ENCODE measurements at places on chromosomes 6 and 20. TPM values are rescaled to one million over a fixed set of nuclear protein-coding genes. Genes with fewer than 3 reads are reported as not detected.

DNA sequence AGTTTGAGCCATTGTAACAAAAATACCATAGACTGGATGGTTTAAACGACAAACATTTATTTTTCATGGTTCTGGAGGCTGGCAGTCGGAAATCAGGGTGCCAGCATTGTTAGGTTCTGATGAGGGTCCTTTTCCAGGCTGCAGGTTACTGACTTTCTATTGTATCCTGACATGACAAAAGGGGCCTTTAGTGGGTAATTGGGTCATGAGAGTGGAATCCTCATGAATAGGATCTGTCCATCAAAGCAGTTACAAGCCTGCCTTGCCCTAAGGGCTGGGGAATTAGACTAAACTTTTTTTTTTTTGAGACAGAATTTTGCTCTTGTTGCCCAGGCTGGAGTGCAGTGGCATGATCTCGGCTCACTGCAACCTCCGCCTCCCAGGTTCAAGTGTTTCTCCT, 347.9 kb upstream of the TSHZ2 start:
- H3K27me3 ChIP-seq = 0 out of 2 replicates have a peak, but pooled peaks cover under 1% of the 10 kb centered on the region
- no peak overlapping the region for H3K27ac ChIP-seq
- H3K4me3 ChIP-seq = no peak overlapping the region
- no peaks in the 10 kb centered on the region for H3K4me1 ChIP-seq

- peak overlapping the region; percentile 4 for H3K4me3 ChIP-seq
- H3K27ac ChIP-seq = peak overlapping the region; percentile 88
- H3K36me3 ChIP-seq = no peaks in the 10 kb centered on the region
- DNase-seq = peak; percentile 87
- peaks cover 30% of the 10 kb centered on the region for H3K4me1 ChIP-seq
- no peaks in the 10 kb centered on the region for H3K27me3 ChIP-seq
Observed at GRCh38 chr6:51654647-51655046, 432.8 kb downstream of the PKHD1 start.

- H3K4me1 ChIP-seq = no peaks in the 10 kb centered on the region
- no peak overlapping the region for H3K27ac ChIP-seq
- no peak for DNase-seq
Observed at GRCh38 chr6:161804838-161805237, 531.0 kb upstream of the AGPAT4 start.

DNA sequence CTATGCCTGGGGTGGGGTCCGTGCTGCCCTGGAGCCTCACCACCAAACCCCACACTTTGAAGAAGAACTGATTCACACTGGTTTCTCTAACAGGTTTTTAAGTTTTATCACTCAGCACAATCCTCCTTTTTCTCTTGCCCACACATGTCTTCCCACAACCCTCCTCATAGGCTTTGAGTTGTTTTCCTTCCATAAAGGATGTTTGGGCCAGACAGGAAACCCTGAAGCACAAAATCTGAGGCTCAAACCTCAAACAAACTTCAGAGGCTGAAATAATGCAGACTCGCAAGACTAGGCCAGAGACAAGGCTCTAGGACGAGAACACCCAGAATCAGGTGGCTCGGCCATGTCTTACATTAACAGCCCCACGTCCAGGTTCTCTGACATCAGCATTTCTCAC, 35.3 kb downstream of the EZR start:
- no peak for DNase-seq
- H3K4me3 ChIP-seq = no peak overlapping the region
- no peaks in the 10 kb centered on the region for H3K27me3 ChIP-seq

DNA sequence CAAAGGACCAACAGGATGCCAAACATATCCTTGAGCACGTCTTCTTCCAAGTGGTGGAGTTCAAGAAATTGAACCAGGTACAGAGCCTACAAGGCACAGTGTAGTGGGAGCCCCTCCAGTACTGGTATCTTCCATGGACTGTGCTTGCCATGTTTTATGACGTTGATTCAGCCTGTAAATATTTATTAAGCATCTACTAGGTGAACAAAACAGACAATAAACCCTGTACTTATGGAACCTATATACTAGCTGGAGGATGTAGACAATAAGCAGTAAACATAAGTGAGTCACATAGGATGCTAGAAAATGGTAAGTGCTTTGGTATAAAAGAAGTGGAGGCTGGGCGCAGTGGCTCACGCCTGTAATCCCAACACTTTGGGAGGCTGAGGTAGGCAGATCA, 24.4 kb upstream of the MYBL2 start:
- DNase-seq = no peak
- peaks cover 9% of the 10 kb centered on the region for H3K36me3 ChIP-seq
- no peak overlapping the region for H3K4me3 ChIP-seq
- H3K27me3 ChIP-seq = no peaks in the 10 kb centered on the region
- no peak overlapping the region for H3K27ac ChIP-seq

The C2 gene
- 1.1 TPM for total RNA-seq

- H3K27me3 ChIP-seq = no peaks in the 10 kb centered on the region
- no peak overlapping the region for H3K4me3 ChIP-seq
- no peak overlapping the region for H3K27ac ChIP-seq
- H3K4me1 ChIP-seq = no peaks in the 10 kb centered on the region
Observed at GRCh38 chr6:113772961-113773360, 84.2 kb upstream of the MARCKS start.

GRCh38 chr6:156832231-156832647, 55.1 kb downstream of the ARID1B start:
- no peak overlapping the region for H3K4me3 ChIP-seq
- no peaks in the 10 kb centered on the region for H3K36me3 ChIP-seq
- peaks cover 18% of the 10 kb centered on the region for H3K4me1 ChIP-seq
- no peaks in the 10 kb centered on the region for H3K27me3 ChIP-seq
- peak; percentile 32 for DNase-seq

GRCh38 chr6:113862112-113862511, 5.0 kb downstream of the MARCKS start:
- H3K4me3 ChIP-seq = no peak overlapping the region
- H3K27ac ChIP-seq = no peak overlapping the region
- no peaks in the 10 kb centered on the region for H3K36me3 ChIP-seq
- peaks cover 9% of the 10 kb centered on the region for H3K4me1 ChIP-seq
- no peaks in the 10 kb centered on the region for H3K27me3 ChIP-seq
- DNase-seq = peak; percentile 14

DNA sequence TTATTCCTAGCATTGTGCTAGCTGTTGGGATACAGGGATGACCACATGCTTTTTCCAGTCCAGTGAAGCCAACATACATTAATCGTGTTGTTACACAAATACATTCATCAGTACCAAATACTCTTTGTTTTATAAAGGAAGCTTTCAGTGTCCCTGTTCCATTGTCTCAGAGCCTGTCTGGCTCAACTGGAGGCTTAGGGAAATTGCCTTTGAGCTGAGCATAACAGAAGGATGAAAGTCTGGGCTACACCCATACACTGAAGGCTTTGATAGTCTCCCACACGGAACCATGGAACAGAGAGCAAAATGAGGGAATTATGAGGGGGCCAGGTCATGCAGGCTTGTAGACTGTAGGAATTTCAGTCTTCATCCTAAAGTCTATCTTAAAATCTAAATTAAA, 126.4 kb upstream of the KCNQ5 start:
- no peak for DNase-seq
- no peaks in the 10 kb centered on the region for H3K4me1 ChIP-seq
- H3K36me3 ChIP-seq = no peaks in the 10 kb centered on the region
- no peak overlapping the region for H3K4me3 ChIP-seq
- H3K27ac ChIP-seq = no peak overlapping the region

DNA sequence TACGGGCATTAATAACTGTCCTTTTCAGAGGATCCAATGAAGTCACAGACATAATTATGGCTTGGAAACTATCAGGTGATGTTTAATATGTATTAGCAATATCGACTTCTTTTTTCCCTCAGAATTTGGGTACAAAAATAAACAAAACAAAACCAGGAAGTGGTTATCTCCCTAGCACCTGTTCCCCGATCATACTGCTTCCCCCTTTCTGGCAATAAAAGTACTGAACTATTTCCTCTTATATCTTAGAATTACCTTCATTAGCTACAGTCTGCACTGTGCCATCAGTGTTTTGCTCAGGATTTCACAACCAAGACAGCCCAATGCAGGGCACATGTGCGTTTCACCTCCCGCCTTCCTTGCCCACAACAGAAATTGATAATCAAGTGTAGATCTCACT, 216.9 kb upstream of the BTBD3 start:
- H3K36me3 ChIP-seq = no peaks in the 10 kb centered on the region
- no peak for DNase-seq
- no peak overlapping the region for H3K4me3 ChIP-seq

- H3K27ac ChIP-seq = no peak overlapping the region
- no peaks in the 10 kb centered on the region for H3K4me1 ChIP-seq
- H3K36me3 ChIP-seq = no peaks in the 10 kb centered on the region
Observed at GRCh38 chr6:155234687-155235086, 29.1 kb upstream of the CLDN20 start.

GRCh38 chr20:103456-103855, 16.0 kb downstream of the DEFB125 start:
- peaks cover 61% of the 10 kb centered on the region for H3K27me3 ChIP-seq
- H3K27ac ChIP-seq = no peak overlapping the region
- no peak overlapping the region for H3K4me3 ChIP-seq
- H3K36me3 ChIP-seq = no peaks in the 10 kb centered on the region
- H3K4me1 ChIP-seq = no peaks in the 10 kb centered on the region

The NRN1 gene
- total RNA-seq = not detected

GRCh38 chr6:136525586-136526195, 24.5 kb downstream of the MAP7 start:
- DNase-seq = no peak
- peak overlapping the region; percentile 74 for H3K27ac ChIP-seq
- H3K4me1 ChIP-seq = peaks cover 28% of the 10 kb centered on the region

DNA sequence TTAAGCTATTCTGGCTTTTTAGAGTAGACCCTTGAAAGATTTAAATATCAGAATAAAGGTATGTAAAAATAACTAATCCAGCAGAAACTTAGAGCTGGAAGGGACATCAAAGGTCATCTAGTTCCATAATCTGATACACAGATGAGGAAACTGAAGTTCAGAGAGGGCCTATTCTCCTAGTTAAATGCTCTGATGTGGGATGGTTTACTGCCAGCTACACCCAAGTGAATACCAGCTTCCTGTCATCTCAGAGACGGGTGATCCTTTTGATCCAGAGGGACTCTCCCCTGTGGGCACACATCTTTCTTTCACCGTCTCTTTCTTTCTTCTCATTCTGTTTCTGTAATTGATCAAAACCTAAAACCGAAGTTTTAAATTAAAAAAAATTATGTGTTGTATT, 94.1 kb downstream of the MAN1A1 start:
- no peak overlapping the region for H3K4me3 ChIP-seq
- peaks cover 17% of the 10 kb centered on the region for H3K4me1 ChIP-seq
- H3K36me3 ChIP-seq = no peaks in the 10 kb centered on the region
- DNase-seq = no peak
- H3K27me3 ChIP-seq = no peaks in the 10 kb centered on the region

DNA sequence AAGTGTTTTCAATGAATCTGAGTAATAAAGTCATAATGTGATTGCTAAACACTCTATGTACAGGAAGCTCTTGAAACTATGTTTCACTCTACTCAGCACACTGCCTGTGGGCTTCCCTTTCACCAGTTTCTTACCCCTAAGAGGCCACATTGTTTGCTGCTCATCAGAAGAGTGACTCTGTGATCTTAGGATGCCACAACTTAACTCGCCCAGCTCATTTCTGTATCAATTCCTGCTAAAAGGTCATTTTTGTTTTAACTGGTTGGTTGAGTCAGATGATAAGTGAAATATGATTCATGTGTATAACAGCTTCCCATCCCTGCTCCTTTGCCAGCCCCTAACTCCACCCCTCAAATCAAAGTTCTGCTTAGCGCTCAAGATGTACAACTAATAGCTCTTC, 9.8 kb upstream of the NDUFAF4 start:
- DNase-seq = no peak
- no peaks in the 10 kb centered on the region for H3K36me3 ChIP-seq
- peaks cover 29% of the 10 kb centered on the region for H3K27me3 ChIP-seq
- H3K4me3 ChIP-seq = no peak overlapping the region
- no peak overlapping the region for H3K27ac ChIP-seq

DNA sequence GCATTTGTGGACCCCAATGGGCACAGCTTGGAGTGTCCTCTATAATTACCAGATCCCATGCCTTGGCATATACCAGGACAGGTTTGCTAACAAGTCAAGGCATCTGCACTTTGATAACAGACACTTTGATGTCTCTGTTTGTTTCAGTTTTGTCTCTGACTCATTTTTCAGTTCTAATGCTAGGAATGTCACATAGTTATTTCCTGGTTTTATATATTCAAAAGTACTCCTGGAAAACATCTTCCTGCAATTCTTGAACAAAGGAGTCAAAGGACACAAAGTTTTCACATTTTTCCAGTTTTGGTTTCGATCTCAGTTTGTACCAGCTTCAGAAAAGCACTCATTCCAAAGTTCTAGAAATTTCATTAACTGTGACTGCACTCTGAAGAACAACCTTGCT, 188.1 kb downstream of the FOXC1 start:
- no peaks in the 10 kb centered on the region for H3K27me3 ChIP-seq
- H3K4me3 ChIP-seq = no peak overlapping the region
- no peaks in the 10 kb centered on the region for H3K36me3 ChIP-seq
- no peak overlapping the region for H3K27ac ChIP-seq

DNA sequence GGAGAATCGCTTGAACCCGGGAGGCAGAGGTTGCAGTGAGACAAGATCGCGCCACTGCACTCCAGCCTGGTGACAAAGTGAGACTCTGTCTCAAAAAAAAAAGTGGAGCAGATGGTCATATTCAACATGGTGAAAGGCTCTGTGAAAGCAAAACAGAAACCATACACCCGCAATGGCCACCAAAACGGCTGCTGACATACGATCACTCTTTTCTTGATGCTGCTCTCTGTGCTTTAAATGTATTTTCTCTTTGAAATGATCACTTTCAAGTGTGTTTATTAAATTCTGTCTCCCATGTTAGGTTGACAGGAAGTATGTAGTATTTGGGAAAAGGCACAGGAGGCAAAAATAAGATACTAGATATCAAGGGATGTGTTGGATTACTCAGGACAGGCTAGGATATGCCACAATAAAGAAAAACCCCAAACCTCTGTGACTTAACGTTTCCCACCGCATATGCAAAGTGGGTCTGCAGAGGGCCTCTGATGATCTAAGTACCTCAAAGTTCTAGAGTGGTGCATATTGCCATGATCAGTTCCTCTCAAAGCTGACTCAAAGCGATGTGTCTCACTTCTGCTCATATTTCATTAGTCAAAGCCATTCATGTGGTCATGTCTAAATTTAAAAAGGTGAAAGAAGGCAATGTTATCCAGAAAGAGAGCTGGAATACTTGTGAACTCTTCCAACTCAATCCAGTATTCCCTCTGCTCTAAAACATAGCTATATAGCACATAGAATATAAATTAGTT, 155.1 kb upstream of the SOX4 start:
- peaks cover 17% of the 10 kb centered on the region for H3K4me1 ChIP-seq
- DNase-seq = peak; percentile 63
- H3K4me3 ChIP-seq = no peak overlapping the region
- H3K27ac ChIP-seq = 0 out of 2 replicates have a peak overlapping the region, but pooled peaks have one; percentile 17

- H3K4me1 ChIP-seq = no peaks in the 10 kb centered on the region
- peaks cover 29% of the 10 kb centered on the region for H3K27me3 ChIP-seq
- no peak overlapping the region for H3K4me3 ChIP-seq
- no peaks in the 10 kb centered on the region for H3K36me3 ChIP-seq
Observed at GRCh38 chr20:17142666-17143065, 84.2 kb upstream of the PCSK2 start.

The PRKN gene
- not detected for total RNA-seq

The RBM24 gene
- 2.0 TPM for total RNA-seq

Data from PC-3 (cell line).